ENCODE measurements at places on chromosomes 4 and X.

GRCh38 chr4:34950926-34951325 is 1293.4 kb downstream of the ARAP2 start:
- peak; percentile 3 for DNase-seq

- DNase-seq = no peak
Observed at GRCh38 chrX:100969936-100970335, 428 bp downstream of the ARL13A start.

DNA sequence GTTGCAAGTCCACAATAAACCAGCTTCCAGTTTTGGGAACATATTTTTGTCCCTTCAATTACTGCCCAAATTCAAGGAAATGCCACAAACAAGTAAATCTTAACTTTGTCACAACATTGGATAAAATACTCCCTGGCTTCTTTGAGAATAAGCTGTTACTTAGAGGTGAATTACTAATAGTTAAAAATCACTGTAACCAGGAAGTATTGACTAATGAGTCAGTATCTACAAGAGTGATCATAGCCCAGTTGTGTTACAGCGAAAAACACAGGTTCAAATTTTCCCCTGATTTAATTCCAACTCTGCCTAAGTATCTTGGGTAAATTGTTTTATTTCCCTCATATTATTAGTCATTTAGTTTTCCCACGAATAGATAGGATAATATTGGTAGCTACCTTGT is 291.2 kb upstream of the PPARGC1A start:
- DNase-seq = no peak

DNA sequence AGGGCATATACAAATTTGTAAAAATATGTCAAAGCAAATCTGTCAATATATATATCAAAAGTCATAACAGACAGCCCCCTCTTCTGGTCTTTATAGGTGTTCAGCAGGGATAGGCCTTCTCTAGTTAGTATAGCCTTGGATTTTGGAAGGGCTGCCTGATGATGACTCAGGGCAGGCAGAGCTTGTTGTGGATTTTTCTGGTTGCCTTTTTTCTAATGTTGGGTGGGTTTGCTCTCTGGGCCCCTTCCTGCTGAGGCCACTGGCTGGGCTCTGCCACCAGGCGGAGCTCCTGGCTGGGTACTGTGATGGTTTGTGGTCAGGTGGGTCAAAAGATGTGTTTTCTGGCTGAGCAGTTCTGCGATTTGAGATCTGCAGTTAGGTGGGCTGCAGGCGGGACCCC is 294.2 kb downstream of the GRIA2 start:
- no peak for DNase-seq

GRCh38 chr4:142741995-142742394 is 104.1 kb downstream of the INPP4B start:
- no peak for DNase-seq

DNA sequence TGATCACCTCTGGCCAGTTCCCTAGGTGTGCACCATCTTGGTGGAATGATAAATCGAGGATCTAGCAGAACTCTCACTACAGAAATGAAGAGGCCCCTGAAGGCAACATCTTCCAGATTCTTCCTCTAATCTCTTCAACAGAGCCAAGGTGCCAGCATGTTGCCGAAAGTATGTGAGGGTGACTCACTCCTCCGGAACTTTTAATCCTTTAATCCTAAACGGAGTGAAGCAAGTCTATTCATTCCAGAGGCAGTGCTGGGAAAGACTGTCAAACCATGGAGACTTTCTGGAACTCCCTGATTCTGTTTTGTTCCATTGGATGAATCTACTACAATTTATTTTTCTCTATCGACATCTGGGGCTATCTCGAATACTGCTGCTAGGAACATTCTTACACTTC is 68.7 kb downstream of the SUPT20HL2 start:
- no peak for DNase-seq

DNA sequence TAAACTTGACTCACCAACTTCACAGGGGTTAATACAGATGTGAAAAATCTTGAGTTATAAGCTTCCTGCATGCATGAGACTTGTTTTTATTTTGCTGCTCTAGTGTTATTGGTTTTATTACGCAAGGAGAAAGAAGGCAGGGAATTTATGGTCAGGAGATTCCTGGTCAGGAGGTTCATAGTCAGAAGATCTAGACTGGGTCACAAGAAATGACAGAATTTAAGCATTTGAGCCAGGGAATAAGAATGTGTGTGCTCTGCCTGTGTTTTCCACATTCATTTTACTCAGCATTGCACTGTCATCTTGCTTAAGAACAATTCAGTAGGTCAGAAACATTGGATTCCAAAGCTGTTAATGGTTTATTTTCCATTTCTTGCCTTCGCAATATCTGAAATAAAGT is 2522.1 kb downstream of the ARAP2 start:
- DNase-seq = no peak

GRCh38 chr4:128907981-128908380 is 98.5 kb downstream of the JADE1 start:
- DNase-seq = no peak

- DNase-seq = no peak
Observed at GRCh38 chrX:130893356-130894085, 9.5 kb downstream of the ENOX2 start.

DNA sequence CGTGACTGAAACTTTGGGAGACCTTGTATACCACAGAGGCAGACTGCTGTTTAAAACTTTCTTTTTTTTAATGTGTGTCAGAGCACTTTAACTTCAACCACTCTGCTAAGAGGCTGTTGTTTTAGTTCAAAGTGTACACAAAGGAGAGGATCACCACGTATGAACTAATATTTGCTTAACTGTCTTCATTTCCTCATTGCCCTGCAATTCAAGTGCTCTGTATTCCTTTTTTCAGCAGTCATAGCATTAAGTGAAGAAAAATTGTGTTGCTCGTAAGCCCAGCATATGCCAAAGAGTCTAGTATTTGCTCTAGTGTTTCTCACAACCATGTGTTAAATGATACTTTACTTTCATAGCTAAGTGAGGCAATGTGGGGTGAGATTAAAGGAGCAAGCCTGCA is 63.0 kb upstream of the HHIP start:
- DNase-seq = no peak

GRCh38 chr4:152273343-152273742 is 262.5 kb downstream of the FBXW7 start:
- no peak for DNase-seq

DNA sequence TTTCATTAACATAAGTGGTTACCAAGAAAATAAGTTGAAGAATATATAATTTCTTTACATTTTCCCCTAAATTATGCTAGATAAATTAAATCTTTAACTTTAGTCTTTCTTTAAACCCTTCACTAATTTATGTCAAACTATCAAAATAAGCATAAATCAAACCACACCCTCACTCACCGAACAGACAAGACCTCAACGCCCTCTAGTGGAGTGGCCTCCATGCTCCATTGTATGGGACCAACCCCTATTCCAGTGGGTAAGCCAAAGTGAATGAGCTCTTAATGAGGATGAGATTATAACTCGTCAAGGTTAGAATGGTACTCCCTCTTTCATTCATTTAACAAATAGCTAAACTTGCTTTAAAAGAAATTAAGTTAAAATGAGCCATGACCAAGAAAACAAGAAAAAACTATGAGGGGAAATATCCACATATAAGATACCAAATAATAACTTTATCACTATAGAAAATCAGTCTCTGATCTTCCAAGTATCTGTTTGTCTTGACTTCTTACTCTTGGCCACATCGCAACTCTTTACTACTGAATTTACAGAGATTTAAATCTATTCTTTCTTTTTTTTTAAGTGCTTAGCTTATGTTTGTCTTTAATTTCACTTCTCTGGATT is 15.6 kb upstream of the BBS12 start:
- no peak for DNase-seq

DNA sequence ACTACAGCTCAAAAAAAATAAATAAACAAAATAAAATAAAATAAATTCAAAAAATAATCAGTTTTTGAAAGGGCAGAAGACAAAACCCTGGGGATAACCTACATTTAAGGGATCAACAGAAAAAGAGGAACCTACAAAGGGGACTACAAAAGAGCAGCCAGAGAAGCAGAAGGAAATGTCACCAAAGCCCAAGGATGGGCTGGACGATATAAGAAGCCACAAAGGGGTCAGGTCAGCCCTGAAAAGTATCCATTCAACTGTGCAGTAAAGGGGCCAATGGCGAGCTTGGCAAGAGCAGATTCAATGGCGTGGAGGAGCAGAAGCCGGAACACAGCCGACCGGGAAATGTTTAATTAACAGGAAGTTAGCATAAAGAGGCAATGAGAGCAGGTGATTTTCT is 16.9 kb downstream of the ACOT9 start:
- no peak for DNase-seq

DNA sequence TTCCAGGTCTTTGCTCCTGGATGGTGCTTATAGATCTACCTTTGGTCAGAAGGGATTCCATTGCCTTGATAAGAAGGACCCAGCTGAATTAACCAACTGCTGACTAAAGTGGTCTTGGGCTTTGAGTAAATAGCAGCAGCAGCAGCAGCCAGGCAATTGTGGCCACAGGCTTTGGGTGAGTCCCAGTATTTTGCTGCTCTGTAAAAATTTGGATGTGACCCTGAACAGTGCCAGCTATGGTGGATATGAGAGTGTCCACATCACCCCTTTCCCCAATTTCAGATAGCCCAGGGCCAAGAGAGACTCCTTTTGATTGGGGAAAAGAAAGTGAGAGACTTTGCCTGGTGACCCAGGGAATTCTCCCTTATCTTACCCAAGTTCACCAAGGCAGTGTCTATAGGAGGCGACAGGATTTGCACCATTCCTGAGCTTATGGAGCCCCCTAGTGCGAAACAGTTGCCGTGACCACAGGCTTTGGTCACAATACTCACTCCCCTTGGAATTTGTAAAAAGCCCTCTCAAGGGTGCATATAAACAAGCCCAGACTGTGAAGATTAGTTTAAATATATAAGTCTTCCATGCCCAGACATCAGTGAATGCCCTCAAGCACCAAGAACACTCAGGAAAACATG is 518.0 kb downstream of the TMA16 start:
- peak; percentile 3 for DNase-seq

DNA sequence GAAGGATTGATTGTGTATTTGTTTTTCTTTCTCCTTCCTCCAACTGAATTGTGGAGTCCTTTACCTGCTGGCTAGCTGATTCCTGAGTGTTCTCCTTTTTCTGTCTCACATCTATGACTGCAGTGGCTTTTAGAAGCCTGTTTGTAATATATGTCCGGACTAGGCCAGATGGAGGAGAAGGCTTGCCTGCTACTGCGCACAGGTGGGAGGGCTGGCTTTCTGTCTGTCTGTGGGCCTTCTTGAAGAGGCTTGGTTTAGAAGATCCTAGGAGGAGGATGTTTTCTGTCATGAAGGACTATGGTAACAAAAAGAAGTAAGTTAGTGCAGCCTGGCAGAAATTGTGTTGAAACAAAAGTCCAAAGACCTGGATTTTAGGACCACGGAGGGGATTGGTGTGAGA is 8.5 kb downstream of the PPP1R3F start:
- DNase-seq = no peak

DNA sequence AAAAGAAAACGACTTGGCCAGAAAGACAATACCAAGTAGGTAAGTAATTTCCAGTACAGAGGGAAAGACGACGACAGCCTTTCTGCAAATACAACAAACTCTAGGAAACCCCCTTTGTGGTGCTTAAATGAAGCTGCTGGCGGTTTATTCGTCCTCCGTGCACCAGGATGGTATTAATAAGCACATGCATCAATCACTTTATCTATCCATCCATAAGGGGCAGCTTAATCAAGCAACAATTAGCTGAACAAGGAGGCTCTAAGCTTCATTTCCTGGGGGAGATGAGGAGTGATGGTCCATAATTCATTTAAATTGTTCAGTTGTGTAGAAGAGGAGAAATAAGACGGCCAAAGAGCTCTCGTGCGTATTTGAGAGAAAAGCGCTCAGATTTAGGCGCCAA is 26.2 kb downstream of the IRF2 start:
- DNase-seq = no peak

GRCh38 chr4:173998471-173999144 is 284.9 kb downstream of the FBXO8 start:
- no peak for DNase-seq

DNA sequence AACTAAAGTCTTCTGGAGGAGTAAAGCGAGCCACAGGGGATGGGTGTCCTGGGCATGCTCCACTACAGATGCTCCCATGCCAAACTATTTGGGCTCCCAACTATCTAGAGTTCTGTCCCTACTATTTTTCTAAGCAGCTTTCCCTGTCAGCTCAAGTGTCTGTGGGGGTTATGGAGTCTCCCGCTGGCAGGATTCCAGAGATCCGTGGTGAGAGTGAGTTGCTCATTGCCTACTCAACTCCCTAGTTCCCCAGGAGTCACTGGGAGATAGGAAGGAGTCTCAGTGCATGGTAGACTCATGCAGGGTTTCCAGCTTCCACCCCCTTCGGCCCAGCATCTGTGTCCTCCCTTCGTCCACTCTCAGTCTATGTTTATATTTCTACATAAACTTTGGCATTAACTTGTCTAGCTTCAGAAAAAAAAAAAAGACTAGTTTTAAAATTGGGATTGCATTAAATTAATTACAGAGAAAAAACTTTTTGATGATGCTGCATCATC is 55.1 kb upstream of the INPP4B start:
- no peak for DNase-seq

DNA sequence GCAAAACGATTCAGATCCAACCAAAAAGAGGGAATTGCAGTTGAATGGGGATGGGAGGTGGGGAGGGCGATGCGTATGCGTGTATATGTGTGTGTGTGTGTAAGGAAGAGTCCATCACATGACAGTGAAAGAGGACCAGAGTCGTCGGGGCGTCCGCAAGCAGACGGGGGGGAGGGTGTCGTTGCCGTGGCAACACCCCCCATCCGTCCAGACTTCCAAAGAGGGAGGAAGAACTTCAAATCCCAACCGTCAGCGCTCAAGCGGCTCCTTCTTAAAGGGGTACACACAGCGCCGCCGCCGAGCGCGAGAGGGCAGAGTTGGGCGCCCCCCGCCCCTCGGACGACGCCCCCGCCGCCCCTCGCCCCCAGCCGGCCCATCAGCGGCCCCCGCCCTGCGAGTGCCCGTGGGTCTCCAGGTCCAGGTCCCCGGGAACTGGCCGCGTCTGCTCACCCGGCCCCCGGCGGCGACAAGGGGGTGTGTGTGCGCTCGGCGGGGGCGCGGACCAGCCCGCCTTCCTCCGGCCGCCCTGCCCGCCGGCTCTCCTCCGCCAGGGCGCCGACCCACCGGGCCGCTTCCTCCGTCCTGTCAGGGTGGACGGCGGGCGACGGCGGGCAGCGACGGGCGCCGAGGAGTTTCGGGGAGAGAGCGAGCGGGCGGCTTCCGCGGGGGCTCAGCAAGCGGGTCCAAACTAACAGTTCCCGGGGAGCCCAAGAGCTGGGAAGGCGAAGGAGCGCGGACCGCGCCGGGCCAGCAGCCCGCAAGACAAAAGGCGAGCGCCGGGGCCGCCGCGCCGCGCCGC is 685 bp downstream of the LCORL start:
- DNase-seq = peak; percentile 79

DNA sequence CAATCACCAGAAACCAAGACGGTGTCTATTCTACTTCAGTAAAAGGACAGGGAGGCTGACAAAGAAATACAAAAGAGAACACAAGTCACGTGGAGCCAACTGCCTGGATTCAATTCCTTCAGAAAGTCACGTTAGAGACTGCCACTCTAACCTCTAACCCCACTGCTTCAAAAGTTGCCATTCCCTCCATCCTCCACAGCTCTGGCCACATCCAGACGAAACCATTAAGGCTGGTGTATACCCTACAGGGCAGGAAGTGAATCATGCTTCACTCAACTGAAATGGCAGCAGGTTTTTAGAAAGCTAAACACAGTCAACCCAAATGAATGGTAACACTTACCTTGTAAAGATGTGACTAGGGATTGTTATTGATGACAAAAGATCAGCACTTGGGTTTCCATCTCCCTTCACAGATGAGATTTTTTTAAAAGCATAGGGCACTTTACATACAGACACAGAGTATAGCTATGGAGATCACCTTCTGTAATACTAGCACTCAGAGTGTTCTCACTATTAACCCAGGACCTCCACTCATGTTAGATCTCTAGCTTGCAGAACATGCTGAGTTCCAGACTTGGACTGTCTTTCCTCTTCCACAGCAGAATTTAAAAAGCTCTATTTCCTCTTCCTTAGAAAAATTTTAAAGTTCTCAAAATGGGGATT is 37.4 kb downstream of the MAML3 start:
- no peak for DNase-seq
